GM10248 (cell line): ENCODE measurements at places on chromosomes 5 and 9.

DNA sequence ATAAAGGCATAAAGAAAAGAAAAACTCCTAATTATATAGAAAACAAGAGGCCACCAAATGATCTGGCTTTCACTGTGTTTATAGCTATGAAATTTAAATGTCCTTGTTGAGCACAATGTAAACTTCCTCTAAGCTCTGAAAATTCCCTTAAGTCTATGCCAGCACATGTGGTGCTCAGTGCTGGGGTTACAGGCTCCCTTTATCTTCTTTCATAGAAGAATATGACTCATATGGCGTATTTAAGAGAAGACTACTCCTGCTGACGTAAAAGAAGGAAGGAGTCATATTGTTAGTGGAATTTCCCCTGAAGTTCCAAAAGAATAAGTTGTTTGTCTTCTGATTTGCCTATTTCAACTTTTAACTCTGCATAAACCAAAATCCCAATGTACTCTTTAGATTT is 30.4 kb downstream of the RNF145 start:
- no peak for DNase-seq

GRCh38 chr5:147557876-147558745 is 48.2 kb upstream of the DPYSL3 start:
- no peak for DNase-seq

- DNase-seq: no peak
Measured at GRCh38 chr5:137596941-137597340, 97.8 kb upstream of the SPOCK1 start.

- DNase-seq: peak; percentile 66
Measured at GRCh38 chr5:177509381-177509951, at the start of gene DOK3. TSS of gene DOK3 (minus strand) at chr5:177509826. CDS start at chr5:177509540, 286 bp downstream.

GRCh38 chr9:4207881-4208615 is 91.8 kb downstream of the GLIS3 start:
- DNase-seq: no peak

- DNase-seq: no peak
Measured at GRCh38 chr9:18588002-18588401, 114.0 kb downstream of the ADAMTSL1 start.

DNA sequence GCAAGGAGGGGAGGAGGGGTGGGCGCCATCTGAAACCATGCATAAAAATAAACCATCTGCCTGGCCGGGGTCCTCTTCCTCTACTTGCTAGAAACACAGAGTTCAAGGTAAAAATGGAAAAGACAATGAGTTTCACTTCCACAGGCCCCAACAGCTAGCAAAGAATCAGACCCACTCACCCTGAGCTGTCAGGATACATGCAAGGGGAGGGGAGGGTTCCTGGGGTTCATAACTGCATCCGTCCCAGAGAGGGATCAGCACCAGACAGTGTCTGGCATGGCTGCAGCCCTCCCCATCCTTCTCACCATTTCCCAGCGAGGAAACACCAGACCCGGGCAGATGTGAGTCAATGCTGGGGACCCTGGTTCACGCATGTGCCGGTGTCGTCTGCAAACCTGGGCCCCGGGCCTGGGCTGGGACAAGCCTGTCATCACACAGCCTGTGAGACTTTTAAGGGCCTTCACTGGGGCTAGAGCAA is 55.4 kb downstream of the SEMA4D start:
- peak; percentile 63 for DNase-seq

DNA sequence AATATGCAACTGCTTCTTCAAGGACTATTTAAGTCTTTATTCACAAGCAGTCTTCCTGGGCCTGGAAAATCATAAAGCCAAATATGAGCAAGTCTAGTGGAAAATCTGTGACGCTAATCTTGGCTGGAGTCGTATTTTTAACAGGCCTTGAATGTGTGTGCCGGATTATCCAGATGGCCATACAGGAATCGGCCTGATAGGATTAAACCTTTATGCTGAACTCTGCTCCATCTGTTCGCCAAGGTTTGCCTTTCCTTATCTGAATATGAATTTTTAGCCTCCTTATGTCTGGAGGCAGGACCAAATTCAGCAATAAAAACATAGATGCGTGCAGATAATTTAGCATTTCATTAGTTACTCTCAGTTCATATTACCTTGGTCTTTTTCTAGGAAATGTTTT is 294.5 kb downstream of the EBF1 start:
- no peak for DNase-seq

- no peak for DNase-seq
Measured at GRCh38 chr9:121282277-121283079, 14.5 kb downstream of the GSN start.

GRCh38 chr9:8633784-8634183 is 834.2 kb upstream of the DMAC1 start:
- no peak for DNase-seq

GRCh38 chr5:80479713-80480112 is 8.2 kb upstream of the FAM151B start:
- DNase-seq: no peak

DNA sequence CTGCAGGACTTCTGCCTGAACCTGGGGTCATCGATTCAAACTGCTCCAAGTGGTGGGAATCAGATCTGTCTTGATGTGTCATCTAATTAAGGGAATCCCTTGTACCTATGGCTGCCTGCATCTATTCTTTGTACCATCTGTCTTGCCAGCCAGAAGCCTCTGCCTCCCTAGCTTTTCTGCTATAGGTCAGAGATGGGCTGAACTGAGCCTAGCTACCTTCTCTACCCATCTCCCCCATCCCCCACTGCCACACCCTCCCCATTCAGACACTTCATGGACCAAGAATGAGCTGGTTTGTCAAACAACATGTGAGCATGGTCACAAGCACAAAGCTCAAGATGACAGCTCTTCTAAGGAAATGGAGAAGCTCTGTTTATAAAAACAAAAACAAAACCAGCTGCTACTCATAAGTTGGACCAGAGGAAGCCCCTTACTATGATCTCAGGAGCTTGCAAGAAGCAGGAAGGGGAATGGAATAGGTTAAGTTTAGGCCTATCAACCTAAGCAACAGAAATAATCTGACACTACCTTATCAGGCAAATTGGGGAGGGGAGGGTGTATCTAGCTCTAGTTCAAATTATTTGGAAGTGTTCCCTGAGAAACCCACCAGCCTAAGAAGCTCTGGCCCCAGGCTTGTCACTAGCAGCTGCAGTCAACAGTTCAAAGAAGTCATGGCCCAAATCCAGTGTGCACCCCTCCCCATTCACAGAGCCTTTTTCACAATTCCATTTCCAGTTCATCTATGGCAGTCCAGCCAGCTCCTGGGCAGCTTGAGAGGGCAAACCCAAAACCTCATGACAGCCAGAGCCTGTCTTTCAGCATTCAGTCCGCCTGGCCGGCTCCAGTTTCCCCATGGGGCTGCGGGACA is 29.9 kb downstream of the SKP1 start:
- DNase-seq: no peak

DNA sequence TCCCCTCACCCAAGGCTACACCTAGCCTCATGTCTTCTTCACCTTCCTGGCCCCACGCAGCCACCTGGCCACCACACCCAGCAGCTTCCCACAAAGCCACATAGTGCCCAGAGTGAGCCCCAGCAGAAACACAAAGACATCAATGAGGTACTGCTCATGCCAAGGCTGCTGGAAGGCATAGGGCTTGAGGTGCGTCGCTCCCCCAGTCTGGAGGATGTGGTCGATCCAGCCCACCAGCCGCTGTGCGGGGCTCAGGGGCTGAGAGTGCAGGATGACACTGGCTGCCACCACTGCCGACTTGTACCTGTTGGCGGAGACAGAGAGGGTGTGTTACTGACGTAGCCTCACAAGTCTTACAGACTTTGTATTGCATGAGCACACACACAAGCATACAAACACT is 15.8 kb upstream of the CAPSL start:
- DNase-seq: no peak

DNA sequence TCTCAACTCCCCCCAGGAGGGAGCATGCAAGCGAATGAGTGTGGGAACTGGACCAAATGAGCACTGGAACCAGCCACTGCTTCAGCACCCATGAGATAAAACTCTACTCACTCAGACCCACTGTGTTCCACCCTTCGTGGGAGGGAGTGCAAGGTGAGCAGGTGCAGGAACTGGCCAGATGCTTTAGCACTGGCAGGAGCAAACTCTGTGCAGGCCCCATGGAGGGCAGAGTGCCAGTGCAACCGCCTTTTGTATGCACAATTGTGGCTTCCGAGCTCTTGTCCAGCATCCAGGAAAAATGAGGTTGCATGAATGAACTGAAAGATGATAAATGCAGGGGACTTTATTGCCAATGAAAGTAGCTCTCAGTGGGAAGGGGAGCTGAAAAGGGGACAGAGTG is 67.4 kb upstream of the CCDC112 start:
- DNase-seq: no peak

GRCh38 chr5:126369995-126370731 is 53.0 kb upstream of the GRAMD2B start:
- no peak for DNase-seq

DNA sequence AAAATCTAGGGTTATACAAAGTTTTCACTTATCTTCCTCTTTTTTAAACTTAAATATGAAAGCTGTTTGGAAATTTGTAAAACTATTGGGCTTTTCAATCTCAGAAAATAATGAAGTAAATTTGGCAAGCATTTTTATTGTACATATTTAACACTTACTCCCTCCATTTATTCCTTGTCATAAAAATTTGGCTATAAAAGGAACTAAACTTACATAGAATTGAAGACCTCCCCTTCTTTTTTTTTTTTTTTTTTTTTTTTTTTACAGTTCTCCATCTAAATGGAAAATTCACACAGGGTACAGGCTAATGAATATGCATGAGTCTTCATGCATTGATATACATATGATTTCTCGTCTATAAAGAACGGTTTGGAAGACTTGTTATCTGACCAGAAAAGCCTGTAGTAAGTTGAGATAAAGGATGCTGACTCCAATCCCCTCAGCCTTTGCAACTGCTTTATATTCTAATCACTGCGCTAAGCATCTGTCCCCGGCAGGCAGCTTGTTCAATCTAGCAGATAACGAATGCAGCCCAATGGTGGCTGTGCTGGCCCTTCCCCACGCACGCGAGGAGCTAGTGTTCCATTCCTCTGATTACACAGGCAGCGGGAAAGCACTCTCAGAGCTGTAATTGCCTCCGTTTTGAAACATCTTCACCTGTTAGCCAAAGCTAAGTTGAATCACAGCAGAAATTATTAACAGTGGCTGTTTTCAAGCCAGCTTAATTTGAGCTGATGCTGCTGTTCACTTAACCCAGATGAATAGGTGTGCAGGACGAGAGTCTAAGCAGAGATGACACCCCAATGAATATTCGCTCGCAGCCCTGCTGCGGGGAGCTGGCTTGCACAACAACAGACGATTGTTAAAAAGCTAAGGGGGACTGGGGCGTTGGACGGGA is 453.8 kb upstream of the ZNF608 start:
- DNase-seq: peak; percentile 15

GRCh38 chr9:119412399-119412798 is 43.2 kb upstream of the BRINP1 start:
- no peak for DNase-seq

- DNase-seq: no peak
Measured at GRCh38 chr9:88174324-88174723, 36.0 kb upstream of the SPATA31C2 start.

DNA sequence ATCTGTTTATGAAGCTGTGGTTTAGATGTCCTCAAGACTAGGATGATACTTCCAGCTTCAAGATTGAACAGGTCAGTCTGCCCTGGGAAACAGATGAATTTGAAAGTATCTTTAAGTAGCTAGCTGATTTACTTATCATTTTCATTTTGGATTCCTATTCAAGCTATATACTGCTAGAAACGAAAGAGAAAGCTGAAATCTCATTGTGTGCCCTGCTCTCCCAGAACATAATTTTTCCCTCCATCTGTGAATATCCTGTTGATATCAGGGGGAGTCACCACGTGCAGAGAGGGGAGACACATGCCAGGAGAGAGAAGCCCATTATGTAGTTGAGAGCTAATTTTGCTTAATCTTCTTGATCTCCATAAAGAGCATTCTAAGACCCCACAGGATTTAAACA is 439.1 kb downstream of the NR2F1-AS1 start:
- DNase-seq: no peak

- DNase-seq: no peak
Measured at GRCh38 chr9:91182429-91183225, 179.1 kb downstream of the AUH start.

DNA sequence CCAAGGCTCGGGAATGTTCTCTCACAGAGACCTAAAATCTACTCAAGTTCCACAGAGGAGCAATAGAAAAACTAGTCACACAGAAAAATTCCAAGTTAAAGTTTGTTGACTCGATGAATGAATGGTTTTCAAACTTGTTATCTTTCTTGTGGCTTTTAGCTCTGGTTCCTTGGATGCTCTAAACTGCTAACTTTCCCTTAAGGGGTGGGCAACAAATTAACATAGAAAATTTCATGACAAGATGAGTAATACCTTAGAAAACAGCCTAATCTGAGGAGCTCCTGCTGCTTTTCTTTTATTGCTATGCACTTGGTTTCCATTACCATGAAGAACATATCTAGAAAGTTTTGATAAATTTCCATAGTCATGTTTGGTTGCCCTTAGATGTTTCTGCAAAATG is 100.2 kb upstream of the CCDC112 start:
- no peak for DNase-seq

GRCh38 chr5:9831823-9832222 is 201.7 kb upstream of the TAS2R1 start:
- no peak for DNase-seq

- no peak for DNase-seq
Measured at GRCh38 chr5:160165137-160166068, 46.2 kb upstream of the PWWP2A start.

GRCh38 chr5:180201051-180201987 is 7.7 kb downstream of the RASGEF1C start:
- DNase-seq: no peak
